CD4-positive, alpha-beta T cell treated with Interleukin-1 beta for 1 hour (primary cell): ENCODE measurements at places on chromosomes 12 and 14.
A peak's percentile ranks its signal among the peaks of the same experiment; 100 is the strongest.

GRCh38 chr14:62179367-62180018 is 417.3 kb downstream of the SNAPC1 start:
- no peak for DNase-seq

DNA sequence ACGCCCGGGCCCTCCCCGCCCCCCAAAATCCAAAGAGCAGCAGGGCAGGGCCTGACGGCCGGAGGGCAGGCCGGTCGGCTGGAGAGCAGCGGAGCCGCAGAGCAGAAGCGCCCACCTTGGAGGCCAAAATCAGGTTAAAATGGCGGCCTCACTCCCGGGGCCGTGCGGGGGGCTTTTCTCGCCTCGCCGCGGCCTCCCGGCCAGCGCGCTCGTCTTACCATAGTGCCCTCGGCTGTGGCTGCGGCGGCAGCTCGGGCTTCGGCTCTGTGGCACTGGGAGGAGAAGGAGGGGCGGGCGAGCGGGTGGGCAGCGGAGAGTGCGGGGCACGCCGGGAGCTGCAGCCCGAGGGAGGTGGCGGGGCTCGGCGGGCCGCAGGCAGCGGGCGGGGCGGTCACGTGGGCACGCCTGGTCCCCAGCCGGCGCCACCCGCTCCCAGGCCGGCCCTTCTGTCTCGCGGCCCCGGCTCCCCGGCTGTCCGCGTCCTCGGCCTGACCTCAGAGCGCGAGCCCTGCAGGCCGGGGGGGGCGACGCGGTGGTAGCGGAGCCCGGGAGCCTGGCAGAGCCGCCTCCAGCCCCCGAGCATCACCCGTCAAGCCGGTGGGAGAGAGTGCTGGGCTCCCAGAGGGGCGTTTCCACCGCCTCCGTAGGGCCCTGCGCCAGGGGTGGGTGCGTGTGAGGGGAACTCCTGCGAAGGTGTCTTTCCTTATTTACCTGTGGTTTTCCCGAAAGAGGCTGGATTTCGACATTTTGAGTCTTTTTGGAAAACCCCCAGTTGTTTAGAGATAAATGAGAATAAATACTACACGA is at the start of gene CFL2:
Gene CFL2, minus strand, starts transcription at position 274 of the 807 bp plus-strand sequence. Its CDS starts 53 bp downstream, at position 221.
- DNase-seq: peak; percentile 79

DNA sequence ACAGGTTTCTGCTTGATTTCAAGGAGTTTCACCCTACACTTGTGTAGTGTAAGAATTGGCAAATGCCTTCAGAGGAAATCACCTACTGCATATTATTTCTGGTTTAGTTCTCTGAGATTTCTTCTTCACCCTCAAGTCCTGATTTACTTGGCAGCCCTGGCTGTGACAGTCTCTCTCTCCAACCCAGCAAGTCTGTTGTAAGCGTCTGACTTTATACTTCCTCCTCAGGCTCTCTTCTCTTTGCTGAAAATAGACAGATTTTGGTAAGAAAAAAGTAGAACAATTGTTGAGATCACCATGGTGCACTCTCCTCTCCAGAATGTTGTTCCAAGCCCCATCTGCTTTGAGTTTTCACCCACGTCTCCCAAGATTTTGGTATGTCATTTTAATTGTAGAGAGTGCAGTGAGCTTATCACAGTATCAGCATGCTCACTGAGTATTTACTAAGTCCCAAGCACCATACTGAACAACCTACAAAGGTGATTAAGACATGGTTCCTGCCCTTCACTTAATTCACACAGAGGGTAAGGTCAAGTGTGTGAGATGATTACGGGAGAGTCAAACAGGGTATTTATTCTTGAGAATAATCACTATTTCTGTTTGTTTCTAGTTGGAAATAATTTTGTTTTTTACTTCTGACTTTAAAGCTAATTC is 148.7 kb downstream of the MDGA2 start:
- no peak for DNase-seq

- DNase-seq: no peak
Observed at GRCh38 chr14:92341791-92342190, 18.8 kb downstream of the SLC24A4 start.

DNA sequence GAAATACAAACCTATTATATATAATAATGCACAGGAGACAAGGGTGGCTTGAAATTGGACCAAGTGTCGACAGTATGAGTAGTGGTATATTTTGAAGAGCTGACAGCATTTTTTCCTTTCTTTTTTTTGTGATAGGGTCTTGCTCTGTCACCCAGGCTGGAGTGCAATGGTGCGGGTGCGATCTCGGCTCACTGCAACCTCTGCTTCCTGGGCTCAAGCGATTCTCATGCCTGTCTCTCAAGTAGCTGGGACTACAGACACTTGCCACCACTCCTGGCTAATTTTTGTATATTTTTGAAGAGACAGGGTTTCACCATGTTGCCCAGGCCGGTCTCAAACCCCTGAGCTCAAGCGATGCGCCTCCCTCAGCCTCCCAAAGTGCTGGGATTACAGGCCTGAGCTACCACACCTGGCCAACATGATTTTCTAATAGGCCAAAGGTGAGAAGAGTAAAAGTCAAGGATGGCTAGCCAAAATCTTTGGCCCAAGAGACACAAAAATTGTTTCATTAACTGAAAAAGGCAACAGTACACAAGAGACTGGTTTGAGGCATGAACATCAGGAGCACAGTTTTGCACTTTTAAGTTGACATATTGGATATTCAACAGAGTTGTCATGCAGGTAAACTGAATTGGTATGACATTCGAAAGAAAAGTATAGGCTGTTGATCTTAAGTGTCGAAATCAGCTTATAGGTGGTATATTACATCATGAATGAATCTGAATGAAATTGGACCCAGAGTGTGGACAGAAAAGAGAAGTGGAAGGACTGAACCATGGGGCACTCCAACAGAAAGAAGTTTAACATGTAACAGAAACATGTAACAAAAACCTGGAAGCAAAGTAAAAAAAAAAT is 12.5 kb downstream of the HNRNPC start:
- DNase-seq: no peak

DNA sequence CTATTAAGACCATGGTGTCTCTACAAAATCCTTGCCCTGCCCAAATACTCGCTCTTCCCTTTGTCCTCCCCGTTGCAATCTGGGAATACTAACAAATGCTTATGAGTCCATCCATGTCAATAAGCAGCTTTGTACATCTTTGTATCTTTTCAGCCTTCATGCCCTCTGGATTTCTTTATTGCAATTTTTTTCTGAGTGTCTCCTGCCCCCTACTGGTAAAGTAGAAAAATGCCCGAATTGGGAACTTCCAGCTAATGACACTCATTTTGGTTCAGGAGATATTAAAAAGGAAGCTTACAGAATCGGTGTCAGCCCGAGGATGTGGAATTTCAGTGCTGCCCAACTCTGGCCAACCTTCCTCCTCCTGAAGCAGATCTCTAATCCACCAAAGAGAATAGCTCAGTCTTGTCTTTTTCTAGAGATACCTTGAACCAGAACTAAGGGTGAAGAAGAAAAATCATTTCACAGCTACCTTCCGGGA is 46.0 kb downstream of the SH2B3 start:
- peak; percentile 36 for DNase-seq

- no peak for DNase-seq
Observed at GRCh38 chr14:90281756-90282155, 25.4 kb downstream of the PSMC1 start.

GRCh38 chr12:122088179-122088810 is 9.7 kb downstream of the MLXIP start:
- DNase-seq: no peak

- no peak for DNase-seq
Observed at GRCh38 chr12:53466640-53467039, 14.7 kb downstream of the PCBP2 start.

DNA sequence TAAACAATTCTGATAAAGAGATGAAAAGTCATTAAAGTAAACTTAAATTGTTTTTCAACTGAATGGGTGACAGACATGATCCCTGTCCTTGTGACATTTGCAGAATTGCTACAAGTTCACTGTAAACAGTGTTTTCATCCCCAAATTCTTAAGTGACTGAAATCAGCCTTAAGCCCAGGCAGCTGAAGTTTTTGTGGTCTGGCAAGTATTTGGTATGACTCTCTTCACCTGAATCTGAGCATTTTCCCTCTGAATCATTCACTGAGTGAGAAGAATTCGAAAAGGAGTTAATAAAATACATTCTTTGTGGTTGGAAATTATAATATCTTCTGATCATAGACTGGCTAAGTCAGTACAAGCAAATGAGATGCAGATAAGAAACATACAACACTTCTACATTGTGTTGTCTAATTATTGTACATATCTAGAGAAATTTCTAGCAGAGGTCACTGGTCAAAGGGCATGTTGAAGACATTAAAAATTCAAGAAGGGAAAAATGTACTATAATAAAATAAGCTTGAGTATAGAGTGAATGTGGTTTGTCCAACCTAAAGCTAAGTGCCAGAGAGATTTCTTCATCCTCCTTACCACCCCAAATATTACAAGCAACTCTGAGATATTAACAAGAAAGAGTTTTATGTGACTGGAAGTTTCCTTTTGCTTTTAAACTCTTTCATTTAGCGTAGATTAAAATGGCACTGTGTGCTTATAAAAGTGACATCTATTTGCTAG is 177.8 kb upstream of the DIO2 start:
- no peak for DNase-seq

DNA sequence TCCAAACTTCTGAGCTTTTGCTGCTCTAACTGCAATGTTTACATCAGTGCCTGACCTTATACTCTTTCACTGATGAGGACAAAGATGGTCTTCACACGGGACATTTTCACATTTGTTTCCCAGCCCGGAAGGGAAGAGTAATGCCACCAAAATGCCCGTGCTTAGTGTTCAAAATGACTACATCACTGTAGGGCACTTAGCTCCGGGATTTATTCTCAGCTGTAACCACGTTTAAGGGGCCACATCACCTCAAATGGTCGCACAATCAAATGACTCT is 2.9 kb downstream of the GSG1 start:
- no peak for DNase-seq
